Right renal cortex interstitium (tissue), 3 donors: ENCODE measurements at places on chromosomes 2 and 18. TPM values are rescaled to one million over a fixed set of nuclear protein-coding genes. Genes with fewer than 3 reads are reported as not detected.

Gene ARMC9
- polyA plus RNA-seq, result 26.5 TPM

GRCh38 chr2:145034511-145034910 lies 514.6 kb upstream of the ZEB2 start:
- no peak for DNase-seq

DNA sequence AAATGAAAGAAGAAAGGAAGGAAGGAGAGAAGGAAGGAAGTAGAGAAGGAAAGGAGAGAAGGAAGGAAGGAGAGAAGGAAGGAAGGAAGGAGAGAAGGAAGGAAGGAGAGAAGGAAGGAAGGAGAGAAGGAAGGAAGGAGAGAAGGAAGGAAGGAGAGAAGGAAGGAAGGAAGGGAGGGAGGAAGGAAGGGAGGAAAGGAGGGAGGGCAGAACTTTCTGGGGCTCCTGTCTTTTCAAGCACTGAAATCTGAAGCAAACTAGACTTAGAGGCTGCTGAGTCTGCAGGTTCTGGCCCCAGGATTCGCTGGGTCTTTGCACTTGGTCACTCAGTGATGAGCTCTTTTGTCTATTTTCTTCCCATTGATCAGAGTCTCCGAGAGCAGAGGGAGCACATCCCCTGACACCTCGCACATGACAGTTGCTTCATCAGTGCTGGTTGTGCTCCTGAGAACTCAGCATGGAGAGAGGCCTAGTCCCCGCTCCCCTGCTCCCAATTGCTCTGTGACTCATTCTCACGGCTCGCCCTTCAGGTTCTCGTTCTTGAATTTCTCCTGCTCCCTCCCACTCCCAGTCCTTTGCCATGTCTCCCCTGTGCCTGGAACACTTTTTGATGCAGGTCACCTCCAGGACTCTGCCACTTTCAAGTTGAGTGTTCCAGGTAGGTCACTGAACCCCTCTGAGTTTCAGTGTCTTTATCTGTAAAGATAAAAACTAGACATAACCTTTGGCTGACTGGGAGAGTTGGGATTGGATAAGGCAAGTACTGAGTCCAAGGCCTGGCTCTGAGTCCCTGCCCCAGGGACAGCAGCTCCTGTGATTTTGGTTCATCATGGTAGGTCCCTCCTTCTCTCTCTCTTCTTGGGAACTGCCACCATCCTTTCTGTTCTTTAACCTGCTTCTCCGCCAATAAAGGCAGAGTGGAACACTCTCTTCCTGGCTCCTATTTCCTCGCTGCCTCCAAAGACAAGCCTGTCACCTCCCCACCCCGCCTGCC lies 55.2 kb downstream of the TNP1 start:
- DNase-seq, result no peak

DNA sequence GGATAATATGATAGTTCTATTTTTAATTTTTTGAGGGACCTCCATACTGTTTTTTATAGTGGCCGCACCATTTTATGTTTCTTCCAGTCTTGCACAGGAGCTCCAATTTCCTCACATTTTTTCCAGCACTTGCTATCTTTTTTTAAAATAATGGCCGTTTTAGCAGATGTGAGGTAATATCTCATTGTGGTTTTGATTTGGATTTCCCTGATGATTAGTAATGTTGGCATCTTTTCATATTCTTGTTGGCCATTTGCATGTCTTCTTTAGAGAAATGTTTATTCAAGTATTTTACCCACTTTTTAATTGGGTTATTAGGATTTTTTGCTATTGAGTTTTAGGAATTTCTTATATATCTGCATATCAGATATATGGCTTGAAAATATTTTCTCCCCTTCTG lies 29.9 kb upstream of the NAPG start:
- DNase-seq, result no peak
